ENCODE measurements at places on chromosomes 16 and 17. TPM values are rescaled to one million over a fixed set of nuclear protein-coding genes. Genes with fewer than 3 reads are reported as not detected.

Gene SLC25A10
- polyA plus RNA-seq, result 19.3 TPM

Gene GLYR1
- polyA plus RNA-seq, result 134 TPM

Gene HBQ1
- polyA plus RNA-seq, result 0.98 TPM

Gene KRTAP3-2
- polyA plus RNA-seq, result not detected

Gene MFAP4
- 210 TPM for polyA plus RNA-seq

Gene ULK2
- polyA plus RNA-seq, result 27.8 TPM

Gene JPH3
- polyA plus RNA-seq, result 1.1 TPM

DNA sequence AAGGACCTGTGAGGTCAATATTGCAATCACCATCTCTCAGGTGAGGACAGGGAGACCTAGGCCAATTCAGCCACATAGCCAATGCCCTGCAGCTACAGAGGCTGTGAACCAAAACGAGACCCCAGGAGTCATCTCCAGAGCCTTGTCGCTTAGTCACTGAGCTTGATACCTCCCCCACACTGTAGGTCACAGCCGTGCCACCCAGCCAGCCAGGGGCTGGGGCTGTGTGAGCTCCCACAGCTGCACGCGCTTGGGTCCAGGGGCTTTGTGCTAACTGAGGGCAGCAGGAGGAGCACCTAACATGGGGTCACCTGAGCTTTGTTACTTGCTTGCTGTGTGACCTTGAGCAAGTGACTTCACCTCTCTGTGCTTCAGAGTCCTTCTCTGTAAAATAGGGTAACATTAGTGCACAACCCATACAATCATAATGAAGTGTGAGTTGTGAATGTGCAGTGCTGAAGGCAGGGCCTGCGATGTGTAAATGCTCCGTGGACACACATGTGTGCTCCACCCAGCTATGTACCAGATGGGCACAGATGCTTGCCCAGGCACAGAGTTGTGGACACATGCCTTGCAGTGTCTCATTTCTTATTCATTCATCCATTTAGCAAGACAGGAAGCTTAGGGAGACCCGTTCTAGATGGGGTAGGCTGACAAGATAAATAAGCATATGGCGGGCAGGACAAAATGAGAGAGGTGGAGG lies 25.9 kb downstream of the SBK1 start:
- no peak for DNase-seq

DNA sequence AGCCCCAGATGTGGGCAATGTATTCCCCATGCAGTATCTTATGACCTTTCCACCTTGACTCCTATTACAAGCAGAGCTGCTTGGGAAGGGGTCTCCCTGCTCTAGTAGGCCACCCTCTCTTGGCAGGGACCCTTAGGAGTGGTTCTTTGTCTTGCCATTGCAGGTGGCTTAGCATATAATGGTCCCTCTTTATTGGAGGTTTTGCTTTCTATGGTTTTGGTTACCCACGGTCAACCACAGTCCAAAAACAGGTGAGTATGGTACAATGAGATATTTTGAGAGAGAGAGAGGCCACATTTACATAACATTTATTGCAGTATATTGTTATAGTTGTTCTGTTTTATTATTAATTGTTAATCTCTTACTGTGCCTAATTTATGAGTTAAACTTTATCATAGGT lies 472.8 kb upstream of the ASIC2 start:
- DNase-seq, result no peak

DNA sequence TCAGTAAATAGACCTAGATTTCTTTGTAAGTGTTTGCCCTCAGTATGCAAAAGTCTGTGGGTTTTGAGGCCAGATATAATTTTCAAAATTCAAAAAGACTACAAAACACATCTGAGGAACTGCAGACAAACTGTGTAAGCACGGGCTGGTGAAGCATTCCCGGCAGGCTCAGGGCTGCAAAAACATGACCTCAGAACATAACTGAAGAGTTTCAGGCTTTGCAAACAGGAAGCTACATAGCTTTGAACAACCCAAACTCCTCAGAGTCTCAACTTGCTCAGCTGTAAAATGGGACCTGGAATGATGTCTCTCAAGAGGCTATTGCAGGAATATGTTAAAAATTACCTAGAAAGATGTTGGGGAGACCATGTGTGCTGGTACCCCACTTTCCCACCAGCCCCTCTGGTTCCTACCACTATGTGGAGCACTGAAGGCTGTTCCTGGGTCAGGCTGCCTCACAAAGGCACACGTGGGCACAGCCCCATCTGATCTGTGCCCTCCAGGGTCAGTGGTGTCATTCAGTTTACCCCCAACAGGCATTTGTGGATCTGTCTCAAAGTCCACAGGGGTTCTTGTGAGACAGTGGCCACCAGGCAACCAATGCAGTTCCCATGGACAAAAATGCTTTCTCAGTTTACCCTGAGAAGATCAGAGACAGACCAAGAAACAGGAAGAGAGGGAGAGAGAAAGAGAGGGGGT lies 72.9 kb downstream of the CREBBP start:
- no peak for DNase-seq

GRCh38 chr17:67624886-67625656 lies 92.7 kb upstream of the NOL11 start:
- no peak for DNase-seq

DNA sequence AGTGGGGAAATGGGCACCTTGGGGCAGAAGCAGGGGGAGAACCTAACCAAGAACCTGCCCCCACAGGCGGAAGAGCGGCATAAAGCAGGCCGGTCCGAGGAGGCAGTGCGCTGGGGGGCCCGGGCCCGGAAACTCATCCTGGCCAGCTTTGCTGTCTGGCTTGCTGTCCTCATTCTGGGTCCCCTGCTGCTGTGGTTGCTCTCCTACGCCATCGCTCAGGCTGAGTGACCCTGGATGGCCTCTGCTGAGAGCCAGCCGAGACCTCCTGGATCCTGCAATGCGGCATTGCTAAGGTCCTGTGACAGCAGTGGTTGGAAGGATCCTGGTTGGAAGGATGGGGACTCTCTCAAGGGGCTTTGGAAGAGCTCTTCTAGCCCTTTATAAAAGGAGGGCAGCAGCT lies 4.5 kb upstream of the PHKG2 start:
- no peak for DNase-seq

DNA sequence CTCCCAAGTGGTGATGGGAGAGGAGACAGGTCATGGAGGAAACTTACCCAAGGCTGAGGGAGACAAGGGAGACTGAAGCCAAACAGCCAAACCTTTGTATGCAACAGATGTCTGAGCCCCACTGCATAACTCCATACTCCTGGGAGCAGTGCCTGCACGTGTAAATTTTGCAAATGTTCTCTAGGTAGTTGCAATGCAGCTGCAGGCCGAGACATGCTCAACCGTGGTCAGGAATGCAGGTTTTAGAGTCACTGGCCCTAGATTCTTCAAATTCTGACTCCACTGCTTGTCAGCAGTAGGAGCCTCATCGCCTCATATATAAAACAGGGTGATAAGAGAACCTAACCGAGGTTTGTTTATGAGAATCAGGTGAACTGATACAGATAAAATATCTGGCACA lies 11.5 kb downstream of the DYNLRB2 start:
- no peak for DNase-seq

- DNase-seq, result no peak
Measured at GRCh38 chr16:79776243-79776847, 175.8 kb upstream of the MAF start.

- DNase-seq, result no peak
Measured at GRCh38 chr17:17079761-17080160, 37.5 kb downstream of the MPRIP start.

DNA sequence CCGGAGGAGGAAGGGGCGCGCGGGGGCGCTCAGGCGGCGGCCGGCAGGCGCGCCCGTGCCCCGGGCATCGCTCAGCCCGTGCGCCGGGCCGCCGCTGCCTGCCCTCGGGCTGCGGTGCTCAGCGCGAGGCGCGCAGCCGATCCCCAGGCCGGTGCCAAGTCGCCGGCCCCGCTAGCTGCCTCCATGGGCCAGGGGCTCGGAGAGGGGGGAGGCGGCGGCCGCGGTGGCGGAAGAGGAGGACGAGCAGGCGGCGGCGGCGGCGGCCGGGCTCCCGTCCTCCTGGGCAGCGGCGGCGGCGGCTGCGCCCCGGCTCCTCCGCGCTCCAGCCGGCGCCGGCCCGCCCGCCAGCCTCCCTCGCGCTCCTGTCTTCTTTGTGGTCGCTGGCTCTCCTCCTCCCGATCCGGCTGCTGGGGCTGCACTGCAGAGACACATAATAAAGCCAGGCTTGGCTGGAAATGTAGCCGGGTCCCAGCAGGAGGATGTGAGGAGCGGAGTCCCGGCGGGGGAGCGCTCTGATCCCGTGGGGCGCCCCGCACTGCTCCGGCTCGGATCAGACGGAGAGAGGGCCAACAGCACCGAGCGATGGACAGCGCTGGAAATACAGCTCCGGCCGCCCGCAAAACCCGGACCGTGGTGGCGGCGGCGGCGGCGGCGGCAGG lies 889 bp upstream of the ZNF423 start:
- no peak for DNase-seq

DNA sequence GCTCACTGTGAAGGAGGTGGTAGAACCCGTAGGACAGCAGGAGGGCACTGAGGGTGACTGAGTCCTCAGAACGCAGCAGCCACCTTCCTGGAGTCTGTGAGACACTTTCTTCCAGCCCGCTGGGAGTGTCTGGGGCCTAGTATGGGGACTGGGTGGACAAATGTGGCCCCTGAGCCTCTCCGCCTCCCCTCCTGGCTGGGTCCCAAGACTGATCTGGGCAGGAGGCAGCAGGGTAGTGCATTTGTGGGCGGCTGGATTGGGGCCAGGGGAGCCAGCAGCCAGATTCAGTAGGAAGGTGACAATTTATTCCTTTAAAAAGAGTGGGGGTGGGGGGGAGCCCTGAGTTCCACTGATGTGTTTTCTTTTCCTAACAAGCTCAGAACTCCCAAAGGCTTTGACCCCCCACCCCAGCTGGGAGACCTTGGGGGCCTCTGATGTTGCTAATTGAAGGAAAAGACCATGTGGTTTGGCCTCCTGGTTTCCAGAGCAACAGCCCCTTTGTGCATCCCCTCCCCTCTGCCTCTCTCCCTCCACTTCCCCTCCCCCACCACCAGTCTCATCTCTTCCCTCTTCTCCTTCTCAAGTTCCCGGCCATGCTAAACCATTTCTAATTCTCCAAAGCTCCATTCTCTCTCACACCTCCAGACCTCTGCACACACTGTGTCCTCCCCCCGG lies 4.4 kb downstream of the CLEC19A start:
- no peak for DNase-seq

DNA sequence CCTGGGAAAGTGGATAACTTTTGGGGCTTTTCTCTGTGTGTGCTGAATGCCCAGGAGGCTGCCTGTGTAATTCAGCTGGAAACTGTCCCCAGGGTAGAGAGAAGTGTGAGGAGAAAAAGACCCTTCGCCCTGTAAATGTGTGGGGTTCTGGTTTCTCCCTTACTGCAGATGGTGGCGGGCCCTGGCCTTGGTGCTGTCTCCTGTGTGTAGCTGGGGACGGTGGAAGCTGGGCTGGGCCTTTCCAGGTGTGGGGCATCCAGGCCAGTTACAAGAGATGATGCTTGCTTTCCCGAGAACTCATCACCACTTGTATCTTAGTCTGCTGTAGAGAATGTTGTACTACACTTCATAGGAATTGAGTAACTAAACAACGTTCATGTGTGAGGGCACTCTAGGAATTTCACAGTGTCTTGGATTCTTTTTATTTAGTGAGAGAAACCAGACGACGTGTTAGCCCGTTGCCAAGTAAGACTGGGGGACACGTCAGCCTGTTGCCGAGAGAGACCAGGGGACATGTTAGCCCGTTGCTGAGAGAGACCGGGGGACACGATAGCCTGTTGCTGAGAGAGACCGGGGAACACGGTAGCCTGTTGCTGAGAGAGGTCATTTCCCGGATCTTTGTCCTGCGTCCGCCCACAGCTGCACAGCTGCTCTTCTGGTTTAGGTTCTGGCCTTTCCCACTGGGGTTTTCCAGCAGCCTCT lies 43.1 kb downstream of the TBCD start:
- DNase-seq, result no peak

DNA sequence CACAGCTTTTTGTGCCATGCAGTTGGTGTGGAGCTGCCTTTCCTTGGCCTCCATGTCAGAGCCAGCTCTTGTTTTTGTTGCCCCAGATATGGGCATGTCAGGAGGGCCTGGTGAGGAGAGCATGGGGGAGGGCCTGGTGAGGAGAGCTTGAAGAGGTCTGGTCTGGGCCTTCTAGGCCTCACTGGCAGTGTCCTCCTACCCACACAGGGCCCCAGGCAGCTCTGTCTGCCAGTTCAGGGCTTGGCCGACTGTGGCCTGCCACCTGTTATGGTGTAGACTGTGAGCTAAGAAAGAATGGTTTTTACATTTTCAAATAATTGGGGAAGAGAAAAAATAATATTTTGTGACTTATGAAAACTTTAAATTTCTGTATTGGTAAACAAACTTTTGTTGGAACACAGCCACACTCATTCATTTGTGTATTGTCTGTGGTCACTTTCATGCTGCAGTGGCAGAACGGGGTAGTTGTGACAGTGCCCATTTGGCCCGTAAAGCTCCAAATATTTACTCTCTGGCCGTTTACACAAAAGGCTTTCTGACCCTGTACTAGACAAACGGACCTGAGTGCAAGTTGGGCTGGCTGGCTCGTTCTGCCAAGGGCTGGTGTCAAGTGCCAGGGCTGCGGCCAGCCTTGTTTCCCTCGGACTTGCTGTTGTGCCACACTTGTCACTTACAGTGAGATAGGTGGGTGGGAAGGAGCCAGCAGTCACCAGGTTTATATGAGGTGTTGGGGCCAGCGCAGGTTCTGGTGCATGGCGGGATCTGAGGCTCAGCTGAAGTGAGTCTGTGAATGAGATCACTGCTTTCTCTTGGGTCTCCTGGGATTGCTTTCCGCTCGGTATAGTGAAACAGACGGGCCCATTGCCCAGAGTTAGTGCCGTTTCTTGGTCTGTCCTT lies 18.2 kb downstream of the PGS1 start:
- DNase-seq, result no peak
